ENCODE measurements at places on chromosomes 3 and 15.

GRCh38 chr3:102240720-102241119 lies 194.1 kb upstream of the ZPLD1 start:
- DNase-seq: no peak

GRCh38 chr15:44536962-44537734 lies at the start of gene EIF3J:
TSS of gene EIF3J (plus strand) at chr15:44537147. CDS start at chr15:44537195, 48 bp downstream.
- DNase-seq: peak; percentile 97

- DNase-seq: no peak
Measured at GRCh38 chr3:12841970-12842328, 584 bp upstream of the RPL32 start.

DNA sequence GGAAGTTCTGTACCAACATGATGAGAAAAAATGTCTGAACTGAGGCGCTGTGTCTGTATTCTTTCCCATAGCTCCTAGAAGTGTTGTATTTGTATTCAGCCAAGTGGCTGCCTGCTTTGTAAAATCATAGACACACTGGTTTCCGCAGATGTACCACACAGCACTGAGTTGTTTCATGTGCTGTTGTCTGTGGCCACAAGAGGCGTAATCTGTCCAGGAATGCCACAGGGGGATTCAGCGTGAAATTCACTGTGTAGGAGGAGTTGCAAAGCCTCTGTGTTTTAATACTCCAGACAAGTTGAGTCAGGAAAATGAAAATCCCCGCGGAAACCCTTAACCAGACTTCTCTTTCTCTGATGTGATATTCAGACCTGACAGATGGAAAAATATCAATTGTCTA lies 462.2 kb downstream of the NSUN3 start:
- no peak for DNase-seq

GRCh38 chr3:147854542-147854941 lies 445.4 kb downstream of the ZIC1 start:
- no peak for DNase-seq

DNA sequence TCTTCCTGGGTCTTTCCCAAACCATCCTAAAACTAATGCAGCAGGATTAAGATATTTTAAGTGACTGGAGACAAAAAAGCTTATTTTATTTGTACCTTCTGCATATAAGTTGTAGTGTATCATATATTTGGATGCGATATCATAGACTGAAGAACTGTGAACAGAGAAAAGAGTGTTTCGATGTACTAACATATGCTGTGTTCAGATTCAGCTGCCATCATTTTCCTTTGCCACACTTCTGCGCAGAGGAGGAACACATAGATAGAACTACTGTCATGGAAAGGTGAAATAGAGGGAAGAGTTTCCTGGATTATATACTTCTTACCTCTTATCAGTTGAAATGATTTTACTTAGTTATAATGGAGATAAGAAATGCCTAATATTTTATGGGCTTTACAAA lies 95.5 kb upstream of the CNTN3 start:
- DNase-seq: no peak

- DNase-seq: no peak
Measured at GRCh38 chr3:184505076-184505878, 56.3 kb upstream of the EPHB3 start.

GRCh38 chr3:194231929-194232832 lies 96.2 kb downstream of the HES1 start:
- no peak for DNase-seq

Measured in suppressor macrophage treated with lipopolysaccharide for 4 hours (primary cell).